ENCODE measurements at places on chromosomes 11 and 22.

- H3K4me3 ChIP-seq: no peak overlapping the region
- no peaks in the 10 kb centered on the region for H3K36me3 ChIP-seq
- H3K4me1 ChIP-seq: no peaks in the 10 kb centered on the region
These were observed 449.4 kb downstream of the NTM start for GRCh38 chr11:131819865-131820264.

- peak overlapping the region; percentile 8 for H3K27ac ChIP-seq
- peaks cover 1% of the 10 kb centered on the region for H3K27me3 ChIP-seq
- peaks cover 35% of the 10 kb centered on the region for H3K36me3 ChIP-seq
- peaks cover 30% of the 10 kb centered on the region for H3K4me1 ChIP-seq
- DNase-seq: peak; percentile 33
- no peak overlapping the region for H3K4me3 ChIP-seq
These were observed 77.7 kb downstream of the CABIN1 start for GRCh38 chr22:24088816-24089215.

GRCh38 chr22:48574776-48575617 is 1252.7 kb downstream of the BRD1 start:
- H3K27ac ChIP-seq: no peak overlapping the region
- no peak for DNase-seq
- H3K27me3 ChIP-seq: peaks cover 3% of the 10 kb centered on the region
- peaks cover 7% of the 10 kb centered on the region for H3K36me3 ChIP-seq
- no peak overlapping the region for H3K4me3 ChIP-seq

DNA sequence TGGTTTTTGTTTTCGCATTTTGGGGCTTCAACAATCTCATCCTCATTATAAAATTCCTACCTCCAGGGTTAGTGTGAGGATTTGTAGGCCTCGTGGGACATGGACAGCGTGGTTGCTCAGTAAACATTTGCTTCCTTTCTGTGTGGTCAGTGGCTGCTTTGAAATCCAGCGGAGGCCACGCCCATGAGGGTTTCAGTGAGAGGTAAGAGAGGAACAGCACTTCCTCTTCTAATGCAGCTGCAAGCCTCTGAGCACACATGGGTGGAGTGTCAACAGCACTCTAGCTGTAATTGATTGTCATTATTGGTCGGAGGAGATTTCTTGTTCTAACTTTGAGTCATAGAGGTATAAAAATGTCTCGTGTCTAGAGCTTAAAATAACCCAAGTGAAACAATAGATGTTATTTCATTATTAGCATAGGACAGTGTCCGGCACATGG is 6.0 kb upstream of the ARHGAP42 start:
- H3K27me3 ChIP-seq: no peaks in the 10 kb centered on the region
- DNase-seq: no peak
- no peaks in the 10 kb centered on the region for H3K36me3 ChIP-seq
- peaks cover 26% of the 10 kb centered on the region for H3K4me1 ChIP-seq
- H3K4me3 ChIP-seq: no peak overlapping the region

Data from HFFc6 (cell line).